ENCODE measurements at places on chromosomes 3 and 15. TPM values are rescaled to one million over a fixed set of nuclear protein-coding genes. Genes with fewer than 3 reads are reported as not detected.

GRCh38 chr3:129577925-129578786 is 28.3 kb downstream of the PLXND1 start:
- no peak for DNase-seq

DNA sequence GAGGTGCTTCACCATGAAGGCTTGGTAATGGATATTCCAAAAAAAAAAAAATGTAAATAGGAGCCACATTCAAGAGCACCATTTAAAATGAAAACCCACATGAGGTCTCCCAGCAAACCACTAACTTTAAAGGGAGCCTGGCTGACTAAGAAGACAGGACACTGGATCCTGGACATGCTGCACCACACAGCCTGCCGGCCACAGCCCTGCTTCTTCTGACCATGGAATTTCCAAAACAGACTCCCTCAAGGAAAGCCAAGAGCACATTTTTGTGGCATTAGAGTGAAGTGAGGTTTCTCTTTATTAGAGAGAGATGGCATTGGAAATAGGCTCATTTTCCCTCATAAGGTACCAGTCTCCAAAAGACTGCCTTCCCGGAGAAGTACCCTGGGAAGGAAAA is 113.9 kb downstream of the RORA start:
- DNase-seq, result no peak

- no peak for DNase-seq
Observed at GRCh38 chr15:78284758-78285157, 14.7 kb downstream of the SKIC8 start.

GRCh38 chr3:108001457-108001856 is 89.4 kb downstream of the CD47 start:
- DNase-seq, result peak; percentile 86

- peak; percentile 41 for DNase-seq
Observed at GRCh38 chr3:127652246-127652995, 20.3 kb upstream of the ABTB1 start.

The ARHGAP31 gene
- 3.0 TPM for polyA plus RNA-seq

The GREM1 gene
- polyA plus RNA-seq, result 0.54 TPM
